ENCODE measurements at places on chromosomes 1 and 21. TPM values are rescaled to one million over a fixed set of nuclear protein-coding genes. Genes with fewer than 3 reads are reported as not detected.

The MARK1 gene
- 5.1 TPM for total RNA-seq

The CLEC20A gene
- 0.20 TPM for total RNA-seq

The SERINC2 gene
- 122 TPM for total RNA-seq

The FCN3 gene
- 3.5 TPM for total RNA-seq

The PLA2G5 gene
- 4.9 TPM for total RNA-seq

The HHIPL2 gene
- 2.0 TPM for total RNA-seq

- no peak for DNase-seq
These were observed 20.3 kb upstream of the CSF1 start for GRCh38 chr1:109890115-109890953.

GRCh38 chr21:39650306-39650705, 37.6 kb downstream of the B3GALT5 start:
- DNase-seq, result no peak

DNA sequence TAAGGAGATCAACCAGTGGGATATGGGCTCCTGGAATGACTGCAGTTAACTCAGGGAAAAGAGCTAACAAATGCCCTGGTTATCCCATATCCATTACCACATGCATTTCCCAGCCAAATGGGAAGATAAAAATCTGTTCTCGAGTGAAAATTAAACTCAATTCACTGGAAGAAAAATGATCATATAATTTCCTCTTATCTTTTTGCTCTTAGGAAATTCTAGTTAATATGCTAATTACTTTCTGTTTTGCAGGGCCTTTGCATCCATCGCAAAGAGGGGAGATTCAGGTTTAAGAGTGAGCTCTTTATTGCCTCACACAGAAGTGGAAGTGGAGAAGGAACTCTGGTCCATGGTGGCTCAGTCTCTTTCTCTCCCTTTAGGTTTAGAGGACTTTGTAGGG, 3.9 kb upstream of the IL24 start:
- DNase-seq, result no peak

DNA sequence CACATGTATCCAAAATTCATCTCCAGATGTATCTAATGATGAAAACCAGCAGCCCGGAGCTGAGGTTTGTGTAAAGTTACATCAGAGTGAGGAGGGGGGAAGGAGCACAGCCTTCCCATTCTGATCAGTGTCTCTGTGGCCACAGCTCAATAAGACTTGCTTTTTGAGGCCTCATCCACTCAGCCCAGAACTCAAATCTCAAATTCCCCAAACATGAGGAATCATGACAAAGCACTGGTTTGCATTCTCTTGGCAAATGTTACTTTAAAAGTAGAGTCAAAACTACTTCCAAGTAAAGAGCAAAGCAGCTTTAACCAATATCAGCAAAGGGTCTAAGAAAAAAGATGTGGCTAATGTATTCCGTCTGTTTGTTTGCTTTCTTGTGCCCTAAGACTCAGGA, 30.9 kb downstream of the CCN1 start:
- DNase-seq, result no peak

GRCh38 chr1:43227143-43227764, 42.5 kb upstream of the TMEM125 start:
- DNase-seq, result peak; percentile 82

DNA sequence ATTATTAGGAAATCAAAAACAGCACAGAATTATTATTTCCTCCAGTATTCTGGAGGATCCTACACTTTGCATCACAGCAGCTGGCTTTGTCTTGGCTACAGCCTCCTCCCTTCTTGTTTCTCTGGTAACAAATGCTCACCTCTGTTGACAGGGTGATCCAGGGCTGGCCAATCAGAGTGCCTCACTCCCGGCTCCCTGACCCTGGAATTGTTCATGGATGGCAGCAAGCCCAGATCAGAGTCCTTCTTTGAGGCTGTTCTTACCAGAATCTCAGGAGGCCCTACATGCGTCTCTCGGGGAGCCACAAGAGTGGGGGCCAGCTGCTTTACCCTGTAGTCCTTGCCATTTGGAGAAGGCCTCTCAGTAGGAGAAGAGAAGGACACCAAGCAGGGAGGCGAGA, 48.4 kb upstream of the IGSF5 start:
- DNase-seq, result peak; percentile 69

GRCh38 chr1:30160999-30161689, 562.2 kb downstream of the MATN1 start:
- no peak for DNase-seq
